NCI-H460 (cell line): ENCODE measurements at places on chromosomes 3 and 15. TPM values are rescaled to one million over a fixed set of nuclear protein-coding genes. Genes with fewer than 3 reads are reported as not detected.

Gene DUOXA2
- not detected in 2 replicates for total RNA-seq

Gene RETNLB
- total RNA-seq = not detected in 2 replicates

Gene FAIM
- 22.0 and 25.0 TPM in 2 replicates for total RNA-seq

Gene SEMA6D
- total RNA-seq = 0.02 and 0.09 TPM in 2 replicates

Gene WDR72
- total RNA-seq = 40.3 and 40.4 TPM in 2 replicates

- no peak for DNase-seq
Observed at GRCh38 chr3:90145094-90145860, 1037.9 kb downstream of the EPHA3 start.

- no peak for DNase-seq
Observed at GRCh38 chr3:162034368-162034767, 537.8 kb downstream of the OTOL1 start.

DNA sequence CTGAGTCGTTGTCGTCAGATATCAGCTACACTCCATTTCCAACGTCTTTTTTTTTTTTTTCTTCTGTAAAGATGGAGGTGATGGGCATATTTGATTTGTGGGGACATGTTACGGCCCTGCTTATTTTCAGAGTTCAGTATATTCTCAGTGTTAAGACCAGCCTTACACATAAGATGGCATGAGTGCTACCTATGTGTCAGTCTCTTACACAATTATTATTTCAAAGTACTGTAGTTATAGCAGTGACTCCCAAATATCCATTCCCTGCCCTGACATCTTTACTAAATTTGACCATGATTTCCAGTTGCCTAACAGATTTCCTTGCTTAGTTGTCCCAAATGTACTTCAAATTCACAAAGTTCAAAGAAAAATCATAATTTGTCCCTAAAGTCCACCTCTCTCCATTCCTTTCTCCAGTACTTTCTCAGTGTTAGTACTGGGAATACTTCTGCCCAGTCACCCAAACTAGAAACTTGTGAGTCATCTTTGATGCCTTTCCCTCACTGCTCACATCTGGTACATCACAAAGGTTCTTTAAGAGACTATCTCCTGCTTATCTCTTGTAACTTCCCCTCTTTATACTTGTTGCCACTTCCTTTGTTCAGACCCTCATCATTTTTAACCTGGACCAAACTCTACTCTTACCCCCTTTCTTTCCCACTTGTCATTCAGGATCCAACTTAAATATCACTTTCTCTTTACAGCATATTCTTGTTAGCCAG is 67.0 kb downstream of the ZNF609 start:
- DNase-seq = peak; percentile 18

- DNase-seq = no peak
Observed at GRCh38 chr3:106425026-106425425, 556.2 kb upstream of the CBLB start.

- DNase-seq = no peak
Observed at GRCh38 chr3:126849768-126850167, 133.1 kb upstream of the PLXNA1 start.

- no peak for DNase-seq
Observed at GRCh38 chr3:139295040-139295439, 48.8 kb upstream of the MRPS22 start.

DNA sequence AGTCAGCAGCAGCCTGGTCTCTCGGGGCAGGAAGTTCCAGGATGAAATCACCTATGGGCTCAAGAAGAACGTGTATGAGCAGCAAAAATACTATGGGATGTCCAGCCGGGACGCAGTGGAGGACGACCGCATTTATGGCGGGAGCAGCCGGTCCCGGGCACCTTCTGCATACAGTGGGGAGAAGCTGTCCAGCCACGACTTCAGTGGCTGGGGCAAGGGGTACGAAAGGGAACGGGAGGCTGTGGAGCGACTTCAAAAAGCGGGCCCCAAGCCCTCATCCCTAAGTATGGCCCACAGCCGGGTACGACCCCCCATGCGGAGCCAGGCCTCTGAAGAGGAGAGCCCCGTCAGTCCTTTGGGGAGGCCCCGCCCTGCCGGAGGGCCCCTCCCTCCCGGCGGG is 12.1 kb upstream of the APEH start:
- DNase-seq = no peak

DNA sequence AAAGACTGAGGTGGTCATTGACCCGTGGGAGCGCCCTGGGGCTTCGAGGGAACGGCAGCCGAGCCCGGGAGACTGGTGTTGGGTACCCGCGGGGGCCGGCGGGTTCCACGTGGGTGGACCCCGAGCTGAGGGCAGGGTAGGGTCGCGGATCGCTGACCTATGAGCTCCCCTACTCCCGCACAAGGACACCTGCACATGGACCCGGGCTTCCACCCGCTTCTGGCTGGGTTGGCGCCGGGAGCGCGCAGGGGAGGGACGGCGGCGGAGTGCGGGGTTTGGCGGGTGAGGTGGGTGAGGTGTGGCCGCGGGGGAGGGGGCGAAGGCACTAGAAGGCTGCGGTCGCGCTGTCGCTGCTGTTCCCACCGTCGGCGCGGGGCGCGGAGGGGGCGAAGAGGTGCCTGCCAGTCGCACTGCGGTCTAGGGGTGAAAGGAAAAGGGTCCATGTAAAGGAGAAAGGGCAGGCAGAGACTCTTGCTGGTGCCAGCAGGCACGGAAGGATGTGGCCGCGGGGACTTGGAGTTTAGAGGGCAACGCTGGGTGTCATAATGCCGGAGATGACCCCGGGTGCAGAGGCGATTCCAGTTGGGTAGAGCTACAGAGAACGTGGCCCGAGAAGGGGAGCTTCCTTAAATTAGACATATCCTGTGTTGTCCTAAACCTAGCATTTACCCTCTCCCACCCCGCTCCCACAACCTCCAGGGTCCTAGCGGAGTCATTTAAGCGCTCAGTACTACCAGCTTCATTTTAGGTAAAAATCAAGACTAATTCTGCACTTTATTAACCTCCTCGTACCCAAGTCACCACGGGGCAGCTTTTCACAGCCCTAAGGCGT is 245.9 kb upstream of the TOPAZ1 start:
- DNase-seq = no peak
